ENCODE measurements at places on chromosomes 16 and 17.

DNA sequence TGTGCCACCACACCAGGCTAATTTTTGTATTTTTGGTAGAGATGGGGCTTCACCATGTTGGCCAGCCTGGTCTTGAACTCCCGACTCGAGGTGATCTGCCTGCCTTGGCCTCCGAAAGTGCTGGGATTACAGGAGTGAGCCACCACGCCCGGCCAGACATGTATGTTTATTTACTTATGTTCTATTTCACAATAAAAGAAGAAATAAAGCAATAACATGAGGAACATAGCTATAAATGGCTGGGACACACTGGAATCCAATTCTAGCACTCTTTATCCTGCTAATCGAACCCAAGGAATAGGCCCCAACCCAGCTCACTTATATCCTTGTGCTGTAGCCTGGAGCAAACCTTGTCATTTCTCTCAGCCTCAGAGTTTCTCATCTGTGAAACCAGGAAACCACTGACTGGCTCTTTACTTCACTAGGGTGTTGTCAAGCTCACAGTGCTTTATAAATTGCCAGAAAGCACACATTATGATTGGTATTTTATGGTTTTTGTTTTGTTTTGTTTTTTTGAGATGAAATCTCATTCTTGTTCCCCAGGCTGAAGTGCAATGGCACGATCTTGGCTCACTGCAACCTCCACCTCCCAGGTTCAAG is 4.3 kb upstream of the ODAD4 start:
- no peak for DNase-seq

DNA sequence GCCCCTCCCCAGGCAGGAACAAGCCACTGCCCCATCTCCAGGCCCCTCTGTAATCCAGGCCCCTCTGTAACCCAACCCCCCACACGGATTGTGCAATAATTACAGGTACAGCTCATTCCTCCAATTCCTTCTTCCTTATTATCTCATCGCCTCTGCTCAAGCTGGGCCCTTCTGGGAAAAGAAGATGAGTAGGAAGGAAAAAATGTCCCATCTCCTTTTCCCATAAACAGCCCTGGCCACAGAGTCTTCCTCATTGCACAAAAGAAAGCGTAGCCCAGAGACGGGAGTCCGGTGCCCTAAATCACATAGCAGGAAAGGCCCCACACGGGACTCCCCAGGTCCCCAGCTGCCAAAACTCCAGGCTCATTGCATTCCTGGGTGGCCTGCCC is 3.6 kb upstream of the LITAFD start:
- DNase-seq: no peak

DNA sequence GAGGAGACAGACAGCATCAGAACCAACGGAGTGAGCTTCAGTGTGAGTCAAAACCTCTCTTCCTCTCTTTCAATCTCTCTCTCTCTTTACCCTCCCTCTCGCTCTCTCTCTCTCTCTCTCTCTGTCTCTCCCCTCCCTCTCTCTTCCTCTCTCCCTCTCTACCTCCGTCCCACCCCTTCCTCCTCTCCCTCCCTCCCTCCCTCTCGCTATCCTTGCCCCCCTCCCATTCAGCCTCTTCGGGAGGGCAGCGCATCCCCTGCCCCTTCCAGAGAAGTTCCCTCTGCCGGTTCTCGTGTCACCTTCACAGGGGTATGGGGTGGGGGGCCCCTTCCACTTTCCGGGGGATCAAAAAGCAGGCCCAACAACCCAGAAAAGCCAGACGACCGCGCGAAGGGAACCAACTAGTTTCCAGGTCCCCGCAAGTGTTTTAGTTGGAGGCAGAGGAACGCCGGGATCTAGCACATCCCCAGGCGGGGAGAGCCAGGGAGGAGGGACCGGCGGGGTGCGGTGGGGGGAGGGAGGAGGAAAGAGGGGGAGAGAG is 28.9 kb upstream of the RBFOX1 start:
- DNase-seq: no peak

DNA sequence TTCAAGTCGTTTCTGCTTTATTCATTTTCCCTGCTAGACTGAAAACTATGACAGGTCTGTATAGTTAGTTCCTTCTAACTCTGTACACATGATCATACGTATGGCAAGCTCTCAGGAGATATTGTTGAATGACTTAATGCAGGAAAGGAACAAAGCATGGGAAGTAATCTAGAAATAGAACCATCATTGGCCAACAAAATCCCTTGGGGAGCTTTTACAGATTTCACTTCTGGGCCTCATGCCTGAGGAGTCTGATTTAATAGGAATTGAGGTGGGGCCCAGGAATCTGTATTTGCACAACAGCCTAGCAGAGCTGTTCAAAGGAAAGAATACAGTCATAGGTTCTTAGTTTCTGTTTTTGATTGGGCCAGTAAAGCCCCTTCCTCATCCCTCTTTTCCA is 229.2 kb downstream of the MAP2K6 start:
- no peak for DNase-seq

- no peak for DNase-seq
Observed at GRCh38 chr17:70096861-70097260, 21.8 kb downstream of the KCNJ16 start.

DNA sequence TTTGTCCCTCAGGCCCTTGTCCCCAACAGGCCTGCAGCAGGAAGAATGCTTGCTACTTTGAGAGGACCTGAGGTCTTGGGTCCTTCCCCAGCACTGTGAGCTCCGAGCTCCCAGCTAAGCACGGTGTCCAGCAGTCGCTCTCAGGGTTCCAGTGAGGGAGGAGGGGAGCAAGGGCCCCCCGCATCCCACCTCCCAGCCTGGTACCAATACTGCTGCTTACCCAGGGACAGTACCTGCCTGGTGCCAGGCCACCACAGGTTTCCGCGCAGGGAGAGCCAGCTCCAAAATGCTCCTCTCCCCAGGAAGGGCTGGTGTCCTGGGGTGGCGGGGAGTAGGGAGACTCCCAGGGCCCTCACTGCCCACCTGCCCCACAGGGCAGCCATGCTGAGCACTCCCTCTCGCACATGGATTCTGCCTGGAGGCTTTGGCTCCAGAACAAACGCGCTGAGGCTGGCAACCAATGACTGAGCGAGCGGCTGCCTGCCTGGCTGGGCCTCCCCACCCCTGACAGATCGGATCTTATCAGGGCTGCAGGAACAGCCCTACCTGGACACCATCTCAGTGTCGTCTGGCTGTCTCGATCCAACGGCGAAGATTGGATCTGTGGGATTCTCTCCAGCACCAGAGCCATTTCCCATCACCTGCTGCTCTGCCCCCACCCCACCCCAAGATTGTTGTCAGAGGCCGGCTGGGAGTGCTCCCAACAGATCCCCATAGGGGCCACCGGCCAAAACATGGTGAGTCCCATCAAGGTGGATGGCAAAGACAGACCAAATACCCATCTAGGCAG is 2.4 kb downstream of the DOK4 start:
- DNase-seq: no peak

Measured in CD4-positive, alpha-beta T cell (primary cell).